ENCODE measurements at places on chromosomes 12 and 14.

GRCh38 chr14:105092171-105093037 lies 27.2 kb upstream of the GPR132 start:
- DNase-seq = no peak

- no peak for DNase-seq
Measured at GRCh38 chr12:77861317-77861716, 30.6 kb downstream of the NAV3 start.

GRCh38 chr12:24069532-24070395 lies 120.3 kb upstream of the SOX5 start:
- peak; percentile 30 for DNase-seq

- DNase-seq = no peak
Measured at GRCh38 chr14:68477461-68478085, 315.3 kb downstream of the ZFP36L1 start.

DNA sequence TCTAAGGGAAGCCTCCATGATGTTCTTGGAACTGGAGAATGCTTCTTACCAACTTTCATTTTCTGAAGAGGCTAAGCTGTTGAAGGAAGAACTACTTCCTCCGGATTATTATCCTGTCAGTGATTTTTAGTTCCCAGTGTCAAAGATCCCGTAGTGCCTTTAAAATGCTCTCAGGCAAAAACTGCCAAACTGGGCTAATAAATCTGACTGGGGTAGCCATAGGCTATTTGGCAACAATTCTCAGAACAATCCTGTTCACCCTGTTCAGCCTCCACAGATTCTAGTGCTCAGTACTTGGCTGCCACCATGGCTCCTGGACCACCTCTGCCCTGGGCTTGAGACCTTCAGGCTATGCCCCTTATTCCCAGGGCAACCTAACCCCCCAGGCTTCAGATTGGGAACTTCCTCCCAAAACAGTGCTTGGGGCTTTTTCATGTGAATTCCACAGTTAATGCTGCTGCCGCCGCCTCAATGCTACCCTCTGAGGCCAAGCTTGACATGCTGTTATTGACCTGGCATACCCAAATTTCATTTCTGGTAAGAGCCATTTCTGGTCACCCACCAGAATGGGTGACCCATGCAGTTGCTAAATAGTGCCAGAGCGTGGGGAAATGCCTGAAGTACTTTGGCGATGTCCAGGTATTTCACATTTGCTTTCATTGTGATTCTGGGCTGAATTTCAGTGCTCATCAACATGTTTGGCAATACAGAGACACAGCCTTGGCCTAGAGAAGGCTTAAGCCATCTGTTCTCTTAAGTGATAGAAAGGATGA lies 110.0 kb upstream of the ARHGAP5 start:
- no peak for DNase-seq

DNA sequence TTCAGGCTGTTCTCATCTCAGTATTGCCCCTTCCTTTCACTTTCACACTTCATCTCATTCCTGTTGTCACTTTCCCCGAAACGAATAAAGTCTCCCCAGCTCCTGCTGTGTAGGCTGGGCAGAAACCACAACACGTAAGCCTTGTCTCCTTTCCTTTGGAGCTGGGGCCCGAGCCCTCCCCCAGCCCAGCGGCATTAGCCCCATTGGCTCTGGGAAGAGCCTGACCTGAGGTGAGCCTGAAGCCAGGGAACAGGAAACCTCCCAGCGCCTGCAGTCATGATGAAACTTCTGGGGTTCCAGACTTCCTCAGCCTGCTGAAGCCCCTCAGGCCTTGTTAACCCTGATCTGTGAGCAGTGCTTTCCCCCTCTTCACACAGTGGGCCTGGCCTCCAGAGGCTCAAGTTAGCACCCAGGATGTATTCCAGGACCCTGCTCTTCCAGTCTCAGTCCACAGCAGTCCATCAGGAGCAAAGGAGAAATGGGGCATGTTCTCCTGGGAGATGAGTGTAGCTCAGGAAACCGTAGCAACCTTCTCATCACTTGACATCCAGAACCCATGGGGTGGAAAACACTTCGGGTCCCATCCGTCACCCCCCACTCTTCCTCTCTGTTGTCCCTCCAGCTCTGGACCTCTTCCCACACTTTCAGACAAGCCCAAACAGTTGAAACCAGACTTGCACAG lies 21.8 kb downstream of the VASH1 start:
- no peak for DNase-seq

- no peak for DNase-seq
Measured at GRCh38 chr12:107469011-107469410, 216.6 kb upstream of the PWP1 start.

DNA sequence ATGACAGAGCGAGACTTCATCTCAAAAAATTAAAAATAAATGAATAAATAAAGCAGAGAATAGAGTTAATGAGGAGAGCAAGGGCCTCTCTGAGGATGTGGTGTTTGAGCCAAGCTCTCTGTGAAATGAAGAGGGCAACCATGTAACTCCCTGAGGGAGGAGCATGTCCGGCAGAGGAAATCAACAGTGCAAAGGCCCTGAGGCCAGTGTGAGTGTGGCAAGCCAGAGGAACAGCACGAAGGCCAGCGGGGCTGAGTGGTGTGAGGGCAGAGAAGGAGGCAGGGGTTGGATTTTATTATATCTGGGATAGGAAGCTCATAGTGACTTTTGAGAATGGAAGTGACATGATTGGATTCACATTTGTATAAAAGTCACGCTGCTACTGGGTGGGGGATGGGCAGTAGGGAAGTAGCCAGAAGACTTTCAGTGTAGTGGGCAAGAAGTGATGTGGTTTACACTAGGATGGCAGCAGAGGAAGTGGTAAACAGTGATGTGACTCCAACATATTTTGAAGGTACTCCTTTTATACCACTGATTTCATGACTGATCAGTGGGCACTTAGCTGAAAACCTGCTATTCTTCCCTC lies 10.3 kb upstream of the LRP1-AS start:
- no peak for DNase-seq

DNA sequence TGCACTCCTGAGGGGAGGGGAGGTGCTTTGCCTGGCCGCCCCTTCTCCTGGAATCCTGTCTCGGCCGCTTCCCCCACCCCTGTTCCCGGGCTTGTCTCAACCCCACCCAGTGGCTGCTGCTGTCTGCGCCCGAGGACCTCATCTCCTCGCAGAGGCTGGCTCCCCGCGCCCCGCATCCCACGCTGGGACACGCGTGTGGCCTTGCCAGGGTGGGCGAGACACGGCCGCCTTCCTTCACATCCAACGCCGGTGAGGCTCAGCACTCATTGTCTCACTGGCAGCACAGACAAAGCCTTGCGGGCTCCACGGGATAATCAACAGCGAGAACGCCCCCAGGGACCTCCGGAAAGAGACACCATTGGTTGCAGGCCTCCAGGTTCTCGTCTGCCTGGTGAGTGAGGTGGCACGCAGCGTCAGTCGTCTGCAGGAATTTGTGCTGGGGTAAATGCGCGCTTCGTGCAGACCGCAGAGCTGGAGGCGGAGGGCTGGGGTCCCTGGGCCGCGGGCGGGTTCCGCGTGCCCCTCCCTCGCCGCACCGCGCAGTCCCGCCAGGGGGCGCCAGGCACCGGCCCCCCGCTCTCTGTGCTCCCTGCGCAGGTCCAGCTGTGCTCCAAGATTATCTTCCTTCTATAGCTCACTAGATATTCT lies 26.8 kb downstream of the CCDC177 start:
- DNase-seq = peak; percentile 93

DNA sequence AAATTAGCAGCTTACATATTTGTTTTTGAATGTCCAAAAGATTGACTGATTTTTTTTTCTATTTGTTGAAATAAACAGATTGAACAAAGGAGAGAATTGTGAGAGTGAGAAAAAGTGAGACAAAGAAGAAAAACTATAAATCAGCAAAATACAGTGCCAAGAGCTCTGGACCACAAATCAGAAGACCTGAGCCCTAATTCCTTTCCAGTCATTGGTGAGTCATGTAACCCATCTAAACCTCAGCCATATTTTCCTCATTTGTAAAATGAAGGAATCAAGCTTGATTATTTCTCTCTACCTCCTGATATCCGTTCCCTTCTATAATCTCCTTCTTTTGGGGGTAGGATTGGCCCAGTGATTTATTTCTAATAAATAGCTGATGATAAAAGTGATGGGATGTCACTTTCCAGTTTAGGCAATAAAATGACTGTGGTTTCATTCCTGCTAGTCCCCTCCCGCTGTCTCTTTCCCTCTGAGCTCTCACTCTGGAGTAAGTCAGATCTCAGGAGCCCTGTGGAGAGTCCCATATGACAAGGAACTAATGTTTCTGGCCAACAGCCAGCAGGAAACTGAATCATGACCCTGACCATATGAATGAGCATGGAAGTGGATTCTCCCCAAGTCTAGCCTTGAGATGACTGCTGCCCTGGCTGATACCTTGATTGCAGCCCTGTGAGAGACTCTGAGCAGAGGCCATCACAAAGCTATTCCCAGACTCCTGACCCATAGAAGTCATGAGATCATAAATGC lies 218.9 kb downstream of the ACSS3 start:
- no peak for DNase-seq

DNA sequence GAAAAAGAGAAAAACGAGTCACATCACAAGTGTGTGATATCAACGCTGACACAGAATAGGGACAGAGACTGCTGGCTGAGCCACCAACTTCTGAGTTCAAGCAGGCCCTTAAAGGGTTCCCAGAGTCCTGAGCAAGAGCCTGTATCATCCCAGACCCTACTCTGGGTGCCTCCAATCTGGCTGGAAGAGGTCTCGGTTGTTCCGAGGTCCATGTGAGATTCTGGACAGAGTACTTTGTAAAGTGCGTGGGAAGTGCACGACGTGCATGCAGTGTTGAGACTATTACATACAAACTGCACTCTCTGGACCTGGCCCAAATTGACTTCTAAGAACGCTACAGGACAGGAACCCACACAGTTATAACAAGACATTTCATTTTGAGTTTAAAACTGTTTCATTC lies 40.6 kb downstream of the MOK start:
- DNase-seq = no peak

GRCh38 chr12:130468186-130468585 lies 130.5 kb downstream of the PIWIL1 start:
- no peak for DNase-seq

DNA sequence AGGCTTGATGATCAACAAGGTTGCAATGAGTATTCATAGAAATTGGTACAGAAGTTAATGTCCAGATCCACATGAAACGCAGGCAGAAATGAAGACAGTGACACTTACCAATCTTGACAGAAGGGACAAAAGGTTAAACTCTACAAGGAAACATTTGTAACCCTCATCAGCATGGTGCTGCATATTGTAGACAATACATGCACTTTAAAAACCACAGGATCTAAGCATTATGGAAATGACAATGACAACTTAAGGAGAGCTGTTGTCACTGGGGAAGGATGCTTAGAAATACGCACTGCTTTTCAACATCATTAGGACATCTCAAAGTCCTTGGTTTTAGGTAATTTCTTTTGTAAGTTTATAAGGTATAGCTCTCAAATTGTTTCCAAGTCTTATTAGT lies 130.6 kb downstream of the ATP23 start:
- no peak for DNase-seq

DNA sequence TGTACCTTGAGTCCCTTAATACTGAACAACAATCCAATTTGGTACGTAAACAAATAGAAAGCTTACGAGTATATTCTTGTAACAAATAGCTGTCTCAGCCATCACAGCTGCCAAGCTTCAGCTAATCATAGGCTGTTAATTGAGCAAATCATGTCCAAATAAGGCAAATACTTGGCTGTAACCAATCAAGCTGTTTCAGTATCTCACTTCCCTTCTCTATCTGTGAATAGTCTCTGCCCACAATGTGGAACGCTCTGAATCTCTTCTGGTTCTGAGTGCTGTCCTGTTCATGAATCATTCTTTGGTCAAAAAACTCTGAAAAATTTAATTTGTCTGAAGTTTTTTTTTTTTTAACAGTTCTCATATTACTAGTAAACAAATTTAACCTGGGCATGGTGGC lies 5.8 kb upstream of the NEMF start:
- no peak for DNase-seq

- DNase-seq = no peak
Measured at GRCh38 chr12:29103539-29103974, 45.5 kb upstream of the FAR2 start.

GRCh38 chr12:74551291-74551690 lies 13.7 kb downstream of the ATXN7L3B start:
- DNase-seq = no peak

- DNase-seq = no peak
Measured at GRCh38 chr14:94770815-94771157, 873 bp upstream of the GSC start.

DNA sequence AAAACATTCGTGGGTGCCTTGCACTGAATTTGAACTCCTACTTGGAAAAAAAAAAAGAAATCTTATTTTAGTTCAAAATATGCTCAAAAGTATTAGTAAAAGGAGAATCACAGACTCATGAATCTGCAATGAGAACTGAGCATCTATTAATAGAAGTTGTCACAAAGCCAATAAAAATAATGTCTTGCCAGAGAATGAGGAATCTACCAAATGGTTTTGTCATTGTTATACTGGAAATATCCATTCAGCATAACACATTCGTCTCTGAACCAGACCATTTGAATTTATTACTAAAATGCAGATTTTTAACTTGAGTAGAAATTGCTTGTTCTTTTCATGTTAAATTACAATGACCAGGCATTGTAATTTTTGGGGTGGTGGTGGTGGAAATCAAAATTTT lies 11.6 kb upstream of the PTPRB start:
- no peak for DNase-seq

GRCh38 chr12:105769486-105769885 lies 369.3 kb downstream of the NUAK1 start:
- DNase-seq = no peak

- no peak for DNase-seq
Measured at GRCh38 chr14:76088326-76088725, 63.4 kb upstream of the GPATCH2L start.

- no peak for DNase-seq
Measured at GRCh38 chr12:102417055-102417454, 63.3 kb downstream of the IGF1 start.

- no peak for DNase-seq
Measured at GRCh38 chr12:115716551-115716950, 560.9 kb downstream of the MED13L start.

- DNase-seq = no peak
Measured at GRCh38 chr14:23285530-23286019, 357 bp downstream of the HOMEZ start.

DNA sequence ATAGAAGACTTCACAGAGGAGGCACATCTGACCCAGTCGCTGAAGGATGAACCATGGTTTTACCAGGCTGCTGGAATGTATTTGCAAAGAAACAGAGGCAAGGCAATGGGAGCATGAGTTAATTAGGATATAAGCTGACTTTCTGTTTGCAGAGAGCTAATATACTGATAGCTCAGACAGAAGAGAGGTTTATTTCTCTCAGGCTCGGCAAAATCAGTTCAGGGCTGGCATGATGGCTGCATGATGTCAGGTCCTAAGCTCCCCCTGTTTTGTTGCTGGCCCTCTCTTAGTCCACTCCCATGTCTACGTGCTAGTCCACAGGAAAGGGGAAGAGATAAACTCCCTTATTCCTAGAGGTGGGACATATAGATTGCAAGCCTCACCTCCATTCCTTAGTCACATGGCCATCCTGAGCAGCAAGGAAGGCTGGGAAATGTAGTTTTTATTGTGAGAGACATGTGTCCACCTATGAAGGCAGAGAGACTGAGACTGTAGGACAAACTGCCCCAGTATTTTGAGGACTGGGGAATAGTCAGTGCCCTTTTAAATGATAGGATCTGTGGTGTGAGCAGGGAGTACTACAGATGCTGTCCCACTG lies 224.5 kb downstream of the VRK1 start:
- peak; percentile 59 for DNase-seq
